ENCODE measurements at places on chromosomes 1 and 21.

- DNase-seq = no peak
Measured at GRCh38 chr1:25477448-25478034, 46.8 kb downstream of the MACO1 start.

DNA sequence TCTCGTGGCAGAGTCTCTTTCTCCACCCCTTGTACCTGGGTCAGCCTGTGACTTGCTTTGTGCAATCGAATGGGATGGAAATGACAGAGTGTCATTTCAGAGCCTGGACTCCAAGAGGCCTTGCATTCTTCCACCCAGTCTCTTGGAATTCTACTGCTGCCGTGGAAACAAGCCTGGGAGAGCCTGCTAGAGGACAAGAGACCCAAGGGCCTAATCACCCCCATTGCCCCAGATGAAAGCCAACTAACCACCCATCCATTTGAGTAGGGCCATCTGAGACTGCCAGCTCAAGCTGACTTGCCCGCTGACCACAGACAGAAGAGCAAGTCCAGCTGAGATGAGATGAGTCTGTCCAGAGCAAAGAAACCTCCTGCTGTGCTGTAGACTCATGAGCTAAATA is 201.6 kb downstream of the PTPRU start:
- peak; percentile 2 for DNase-seq

- no peak for DNase-seq
Measured at GRCh38 chr1:69090170-69090569, 477.6 kb upstream of the LRRC7 start.

GRCh38 chr1:3082571-3083516 is 13.8 kb downstream of the PRDM16 start:
- no peak for DNase-seq

GRCh38 chr1:84587099-84587498 is 12.9 kb upstream of the CTBS start:
- no peak for DNase-seq
